ENCODE measurements at places on chromosomes 2 and 18.

DNA sequence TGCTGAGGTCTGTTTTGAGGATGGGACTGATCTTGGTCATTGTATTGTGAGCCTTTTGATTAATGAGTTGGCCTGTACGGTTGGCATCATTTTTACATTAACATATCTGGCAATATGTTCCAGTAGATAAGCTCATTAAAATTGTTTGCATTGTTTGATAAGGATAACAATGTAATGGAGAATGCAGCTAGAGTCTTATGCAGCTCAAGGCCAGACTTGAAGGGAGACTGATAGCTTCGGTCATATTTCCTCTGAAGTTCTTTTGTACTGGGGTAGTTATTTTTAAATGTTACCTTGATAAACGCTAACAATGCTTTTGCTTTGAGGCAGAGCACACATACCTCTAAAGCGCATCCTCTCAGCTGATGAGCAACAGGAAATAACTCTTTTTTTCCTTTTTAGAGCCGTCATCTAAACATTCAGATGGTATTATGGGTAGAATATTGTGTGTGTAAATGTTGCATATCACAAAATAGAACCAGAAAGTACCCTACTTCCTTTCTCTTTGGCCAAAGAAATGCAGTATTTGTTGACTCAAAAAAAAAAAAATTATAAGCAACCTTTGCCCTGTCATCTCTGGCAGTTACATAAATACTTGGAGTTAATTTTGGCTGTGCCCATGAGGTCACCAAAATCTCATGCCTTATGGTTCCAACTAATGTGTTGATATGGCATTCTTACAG is 1.3 kb downstream of the MAPRE2 start:
- DNase-seq, result no peak

GRCh38 chr2:1234731-1235308 is 178.4 kb upstream of the TPO start:
- DNase-seq, result no peak

GRCh38 chr2:30569946-30570345 is 122.9 kb downstream of the LCLAT1 start:
- no peak for DNase-seq

GRCh38 chr18:12391487-12392165 is 14.6 kb upstream of the AFG3L2 start:
- peak; percentile 58 for DNase-seq

- DNase-seq, result no peak
Measured at GRCh38 chr2:20195431-20196033, 29.4 kb downstream of the SDC1 start.

DNA sequence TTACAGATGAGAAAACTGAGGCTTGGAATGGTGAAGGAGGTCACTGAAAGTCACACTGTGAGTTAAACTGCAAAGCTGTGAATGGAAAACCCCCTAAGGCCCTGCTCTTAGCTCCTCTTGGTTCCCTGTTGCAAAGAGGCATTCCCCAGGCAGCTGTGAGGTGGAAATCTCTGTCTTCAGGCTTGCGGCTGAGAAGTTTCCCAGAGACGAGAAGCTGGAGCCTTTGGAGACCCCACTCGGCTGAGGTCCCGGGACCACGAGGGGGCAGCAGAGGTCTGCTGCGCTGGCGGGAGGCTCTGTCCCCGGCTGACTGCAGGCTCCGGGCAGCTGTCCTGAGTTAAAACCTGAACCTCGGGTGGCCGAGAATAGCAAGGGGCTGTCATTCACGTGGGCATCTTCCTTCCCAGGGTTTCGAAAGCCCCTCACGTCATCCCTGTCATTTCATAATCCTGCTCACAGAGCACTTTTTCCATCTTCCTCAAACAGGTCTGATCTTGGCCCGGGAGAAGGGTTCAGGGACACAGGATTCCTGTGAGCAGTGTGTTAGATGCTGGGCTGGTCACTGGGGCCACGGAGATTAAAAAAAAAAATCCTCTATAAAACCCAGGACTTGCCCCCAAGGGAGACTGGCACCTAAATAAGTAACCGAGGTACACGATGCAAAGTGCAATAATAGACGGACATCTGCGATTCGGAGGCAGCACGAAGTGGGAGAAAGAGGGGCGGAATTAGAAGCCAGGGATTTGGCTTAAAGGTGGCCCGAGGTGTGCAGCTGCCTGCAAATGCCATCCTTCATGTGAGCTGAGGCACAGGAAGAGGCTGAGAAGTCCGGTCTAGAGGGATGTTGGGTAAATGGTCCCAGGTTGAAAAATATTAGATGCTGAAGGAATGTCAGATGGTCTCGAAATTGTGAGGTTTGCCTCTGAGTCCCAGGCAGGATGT is 24.6 kb upstream of the ATOH8 start:
- peak; percentile 79 for DNase-seq

- DNase-seq, result no peak
Measured at GRCh38 chr2:9867881-9868280, 24.6 kb downstream of the TAF1B start.

GRCh38 chr2:234747032-234747431 is 204.8 kb upstream of the SH3BP4 start:
- DNase-seq, result no peak

DNA sequence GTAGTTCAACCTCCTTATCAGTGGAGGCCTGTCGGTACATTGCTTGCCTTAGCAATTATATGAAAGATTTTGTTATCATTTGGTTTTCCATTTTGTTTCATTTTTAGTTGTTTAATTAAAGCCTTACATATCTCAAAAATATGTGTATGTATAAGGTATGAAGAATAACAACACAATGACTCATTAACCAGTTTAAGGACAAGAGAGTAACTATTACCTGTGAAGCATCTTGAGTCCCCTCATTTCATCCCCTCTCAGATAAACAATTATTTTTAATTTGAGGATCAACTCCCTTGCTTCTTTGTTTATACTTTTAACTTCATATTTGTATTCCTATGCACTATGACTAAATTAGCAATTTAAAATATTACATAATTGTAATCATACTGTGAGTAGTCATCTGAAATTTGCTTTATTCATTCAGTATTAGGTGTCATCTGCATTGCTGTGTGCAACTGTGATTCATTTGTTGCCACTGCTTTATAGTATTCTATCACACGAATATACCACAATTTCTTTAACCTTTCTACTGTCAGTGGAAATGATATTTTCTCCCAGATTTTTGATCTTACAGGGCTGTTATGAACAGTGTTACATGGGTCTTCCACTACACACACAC is 126.4 kb downstream of the RNF152 start:
- no peak for DNase-seq

- DNase-seq, result no peak
Measured at GRCh38 chr18:60259052-60259681, 113.4 kb downstream of the MC4R start.

GRCh38 chr2:177397481-177398289 is 5.1 kb downstream of the AGPS start:
- DNase-seq, result no peak

- DNase-seq, result no peak
Measured at GRCh38 chr2:138780908-138781307, 718 bp upstream of the NXPH2 start.

All from right renal pelvis (tissue), 4 donors.